ENCODE measurements at places on chromosomes 1 and 21.

DNA sequence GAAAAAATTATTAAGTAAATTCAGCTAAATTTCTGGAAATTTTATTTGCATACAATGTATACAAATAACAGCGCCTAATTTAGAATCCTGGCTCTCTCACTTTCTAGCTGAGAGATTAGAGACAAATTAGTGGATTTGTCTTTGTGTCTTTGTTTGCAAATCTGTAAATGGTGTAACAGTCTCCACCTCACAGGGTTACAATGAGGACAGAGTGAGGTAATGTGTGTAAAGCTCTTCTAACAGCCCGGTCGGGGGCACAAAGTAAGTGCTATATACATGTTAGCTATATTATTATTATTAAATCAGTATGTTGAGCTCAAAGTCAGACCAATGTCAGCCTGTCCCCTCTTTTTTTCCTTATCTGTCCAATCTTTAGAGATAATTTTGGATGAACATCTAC is 5.0 kb upstream of the ADAMTSL4 start:
- no peak for DNase-seq

DNA sequence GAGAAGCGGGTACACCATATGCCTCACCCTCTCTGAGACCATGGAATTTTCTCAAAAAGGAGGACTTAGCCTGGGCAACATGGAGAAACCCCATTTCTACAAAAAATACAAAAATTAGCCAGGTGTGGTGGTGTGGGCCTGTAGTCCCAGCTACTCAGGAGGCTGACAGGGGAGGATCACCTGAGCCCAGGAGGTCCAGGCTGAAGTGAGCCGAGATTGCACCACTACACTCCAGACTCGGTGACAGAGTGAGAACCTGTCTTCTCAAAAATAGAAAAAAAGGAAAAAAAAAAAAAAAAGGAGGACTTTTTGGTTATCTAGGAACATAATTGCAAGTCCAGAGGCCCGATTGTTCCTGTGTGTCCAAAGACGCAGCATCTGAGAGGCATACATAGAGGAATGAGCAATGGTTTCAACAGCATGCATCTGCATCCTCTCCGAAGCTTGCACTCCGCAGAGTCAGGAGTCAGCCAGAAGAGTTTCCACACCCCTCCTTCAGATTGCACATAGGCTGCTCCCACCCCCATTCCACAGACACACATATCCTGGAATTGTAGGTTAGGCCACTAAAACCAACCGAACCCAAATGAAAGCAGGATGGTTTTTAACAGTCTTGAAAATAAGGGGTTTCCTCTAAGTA is 2.5 kb upstream of the TBX15 start:
- no peak for DNase-seq

- DNase-seq: no peak
These were observed 103.2 kb downstream of the DMRTB1 start for GRCh38 chr1:53562291-53562980.

GRCh38 chr1:41620365-41621169 is 136.1 kb upstream of the EDN2 start:
- no peak for DNase-seq

DNA sequence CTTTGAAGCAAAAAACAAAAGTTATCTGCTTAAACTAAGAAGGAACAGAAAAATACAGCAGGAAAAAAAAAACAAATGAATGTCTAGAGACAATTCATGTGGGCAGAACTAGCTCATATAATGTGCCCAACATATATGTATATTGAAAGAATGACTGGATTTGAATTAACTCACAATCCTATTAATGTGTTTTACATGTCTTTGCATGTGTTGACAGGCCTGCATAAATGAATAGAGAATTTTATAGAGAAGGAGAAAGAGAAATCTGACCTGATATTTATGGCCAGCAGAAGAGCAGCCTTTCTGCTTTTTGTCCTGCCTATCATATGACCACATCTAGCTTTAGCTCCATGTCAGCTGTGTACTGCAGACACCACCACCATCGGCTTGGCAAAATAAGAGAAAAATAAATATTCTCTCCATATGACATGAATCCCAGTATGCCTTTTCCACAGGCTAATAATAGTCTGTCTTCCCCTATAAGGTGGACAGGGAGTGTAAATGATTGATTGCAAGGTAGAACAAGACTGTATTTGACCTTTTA is 171.5 kb upstream of the PALMD start:
- no peak for DNase-seq

GRCh38 chr1:82466416-82466815 is 665.7 kb downstream of the ADGRL2 start:
- DNase-seq: no peak

GRCh38 chr1:28592321-28593071 is 431 bp downstream of the RAB42 start:
- DNase-seq: no peak

DNA sequence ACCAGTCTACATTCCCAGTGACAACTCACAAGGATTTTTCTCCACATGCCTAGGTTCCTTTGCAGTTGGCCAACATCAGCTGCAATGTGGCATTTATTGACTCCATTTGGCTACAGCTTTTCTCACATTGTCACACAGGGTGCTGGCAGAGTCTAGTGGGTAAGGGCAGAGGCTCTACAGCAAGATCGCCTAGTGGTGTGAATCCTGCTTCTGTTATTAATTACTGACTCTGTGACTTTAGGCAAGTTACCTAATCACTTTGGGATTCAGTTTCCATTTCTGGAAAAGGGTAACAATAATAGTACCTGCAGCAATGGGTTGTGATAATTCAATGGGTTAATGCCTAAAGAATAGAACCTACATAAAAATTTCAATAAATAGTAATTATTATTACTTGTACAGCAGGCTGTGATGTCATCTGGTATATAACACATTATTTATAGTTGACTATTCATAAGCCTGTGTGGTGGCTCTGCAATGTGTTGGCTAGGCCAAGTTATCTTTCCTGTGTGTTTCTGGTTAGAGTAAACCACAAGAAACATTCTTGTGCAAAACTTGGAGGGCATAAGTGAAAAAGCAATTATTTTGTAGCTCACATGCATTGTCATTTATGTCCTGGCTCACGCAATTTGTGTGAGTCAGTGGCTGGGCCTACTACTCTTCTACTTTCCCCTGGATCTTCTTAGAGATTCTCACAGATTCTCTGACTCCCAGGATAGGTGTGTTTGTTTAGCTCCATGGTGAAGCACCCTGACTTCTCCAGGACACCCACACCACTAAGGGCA is 59.5 kb downstream of the PTGS2 start:
- peak; percentile 72 for DNase-seq

- DNase-seq: no peak
These were observed 1.1 kb upstream of the SETDB1 start for GRCh38 chr1:150925080-150925479.

- DNase-seq: no peak
These were observed 155.3 kb downstream of the MAGI3 start for GRCh38 chr1:113545626-113546025.

- no peak for DNase-seq
These were observed 108.9 kb downstream of the HS2ST1 start for GRCh38 chr1:87023326-87023725.

- no peak for DNase-seq
These were observed 8.7 kb upstream of the CCN1 start for GRCh38 chr1:85571828-85572227.

DNA sequence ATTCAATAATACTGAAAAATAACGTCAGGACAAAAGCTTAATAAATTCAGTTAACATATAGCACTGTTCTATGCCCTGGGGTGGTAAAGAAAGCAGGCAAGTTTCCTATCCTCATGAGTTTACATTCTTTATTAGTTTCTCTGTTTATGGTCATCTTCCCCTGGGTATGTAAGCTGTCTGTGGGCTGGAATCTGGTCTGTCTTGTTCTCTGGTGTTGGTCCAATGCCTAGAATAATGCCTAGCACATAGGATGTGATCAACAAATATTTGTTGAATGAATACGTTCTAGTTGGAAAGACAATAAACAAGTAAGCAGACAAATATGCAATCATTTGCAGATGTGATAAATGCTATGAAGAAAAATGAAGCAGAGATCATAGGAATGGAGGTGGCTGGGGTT is 7.2 kb upstream of the IGSF3 start:
- DNase-seq: no peak

GRCh38 chr1:10621906-10622305 is 147.2 kb downstream of the PEX14 start:
- DNase-seq: no peak

GRCh38 chr21:27061770-27062169 is 94.9 kb upstream of the ADAMTS5 start:
- no peak for DNase-seq

- DNase-seq: no peak
These were observed 21.4 kb upstream of the LRRC38 start for GRCh38 chr1:13535227-13535626.

DNA sequence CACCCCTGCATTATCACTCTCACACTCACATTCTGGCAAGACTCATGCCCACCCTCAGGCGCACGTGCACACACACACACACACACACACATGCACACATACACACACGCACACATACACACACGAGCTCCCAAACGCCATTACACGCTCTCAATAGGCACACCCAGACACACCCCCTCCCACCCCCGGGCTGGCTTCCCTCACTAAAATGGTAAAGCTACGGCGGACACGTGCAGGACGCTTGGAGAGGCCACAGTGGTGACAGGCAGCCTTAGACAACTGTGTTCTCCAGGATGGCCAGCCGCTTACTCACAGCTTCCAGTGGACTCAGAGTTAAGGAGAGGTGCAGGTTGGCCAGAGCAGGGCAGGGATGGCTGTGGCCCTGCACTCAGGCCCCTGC is 10.1 kb downstream of the MATN1 start:
- DNase-seq: no peak

DNA sequence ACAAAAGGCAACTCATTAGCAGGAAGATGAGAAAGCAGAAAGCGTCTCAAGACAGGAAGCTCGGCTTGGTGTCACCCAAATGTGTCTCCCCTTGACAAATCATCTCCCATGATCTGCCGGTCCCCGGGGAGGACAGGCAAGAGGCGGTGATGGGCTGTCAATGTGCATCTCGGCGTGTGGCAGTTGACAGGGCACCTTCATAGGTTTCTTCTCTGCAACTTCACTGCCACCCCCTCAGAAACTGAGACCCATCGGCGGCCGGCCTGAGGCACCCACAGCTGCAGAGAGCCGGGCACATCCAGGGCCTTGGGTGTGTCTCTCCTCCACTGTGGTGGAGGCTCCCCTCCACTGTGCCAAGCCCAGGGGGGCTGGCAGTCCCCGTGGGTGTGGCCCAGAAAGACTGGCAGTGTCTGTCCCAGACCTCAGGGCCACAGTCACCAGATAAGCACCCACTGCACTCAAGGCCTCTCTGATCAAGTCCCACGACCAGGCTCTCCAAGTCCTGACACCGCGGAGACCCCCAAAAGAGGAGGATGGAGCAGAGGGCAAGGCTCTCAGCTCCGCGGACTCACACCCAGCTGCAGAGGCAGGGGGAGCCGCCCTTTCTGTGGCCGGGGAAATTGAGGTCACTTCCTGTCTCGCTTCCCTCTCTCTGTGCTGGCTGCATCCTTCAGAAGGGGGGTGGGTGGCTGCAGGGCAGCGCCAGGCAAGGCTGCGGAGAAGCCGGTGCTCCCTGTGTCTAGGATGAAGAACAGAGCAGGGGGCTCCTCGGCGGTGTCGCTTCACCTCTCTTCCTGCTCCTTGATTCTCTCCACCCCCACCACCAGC is 39.6 kb upstream of the LBR start:
- no peak for DNase-seq

DNA sequence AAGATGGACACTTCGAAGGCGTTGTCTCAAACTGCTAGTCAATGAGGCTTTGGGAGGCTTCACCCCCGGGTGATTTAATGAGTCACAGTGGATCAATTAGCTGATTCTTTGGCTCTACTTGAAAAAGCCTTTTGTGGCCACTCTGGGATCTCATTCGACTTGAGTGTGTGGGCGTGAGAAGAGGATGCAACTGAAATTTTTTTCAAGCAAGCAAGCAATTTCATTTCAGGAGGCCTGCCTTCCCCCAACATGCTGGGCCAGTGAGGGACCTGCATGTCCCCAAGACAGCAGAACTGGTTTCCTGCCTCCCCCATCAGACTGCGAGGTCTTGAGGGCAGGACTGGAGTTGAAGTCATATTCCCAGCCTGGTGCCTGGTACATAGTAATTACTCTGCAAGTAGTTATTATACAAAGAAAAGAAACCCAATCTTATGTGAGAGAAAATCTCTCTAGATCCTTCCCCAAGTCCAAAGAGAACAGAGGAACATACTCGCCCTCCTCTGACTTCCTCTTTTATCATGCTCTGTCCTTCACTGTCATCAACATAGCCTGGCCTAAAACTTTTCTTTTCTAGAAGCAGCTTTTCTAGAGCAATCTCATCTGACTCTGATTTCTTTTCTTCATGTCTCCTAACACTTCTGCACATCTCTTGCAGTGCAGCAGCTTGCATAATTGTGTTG is 22.7 kb downstream of the SYT6 start:
- DNase-seq: no peak

DNA sequence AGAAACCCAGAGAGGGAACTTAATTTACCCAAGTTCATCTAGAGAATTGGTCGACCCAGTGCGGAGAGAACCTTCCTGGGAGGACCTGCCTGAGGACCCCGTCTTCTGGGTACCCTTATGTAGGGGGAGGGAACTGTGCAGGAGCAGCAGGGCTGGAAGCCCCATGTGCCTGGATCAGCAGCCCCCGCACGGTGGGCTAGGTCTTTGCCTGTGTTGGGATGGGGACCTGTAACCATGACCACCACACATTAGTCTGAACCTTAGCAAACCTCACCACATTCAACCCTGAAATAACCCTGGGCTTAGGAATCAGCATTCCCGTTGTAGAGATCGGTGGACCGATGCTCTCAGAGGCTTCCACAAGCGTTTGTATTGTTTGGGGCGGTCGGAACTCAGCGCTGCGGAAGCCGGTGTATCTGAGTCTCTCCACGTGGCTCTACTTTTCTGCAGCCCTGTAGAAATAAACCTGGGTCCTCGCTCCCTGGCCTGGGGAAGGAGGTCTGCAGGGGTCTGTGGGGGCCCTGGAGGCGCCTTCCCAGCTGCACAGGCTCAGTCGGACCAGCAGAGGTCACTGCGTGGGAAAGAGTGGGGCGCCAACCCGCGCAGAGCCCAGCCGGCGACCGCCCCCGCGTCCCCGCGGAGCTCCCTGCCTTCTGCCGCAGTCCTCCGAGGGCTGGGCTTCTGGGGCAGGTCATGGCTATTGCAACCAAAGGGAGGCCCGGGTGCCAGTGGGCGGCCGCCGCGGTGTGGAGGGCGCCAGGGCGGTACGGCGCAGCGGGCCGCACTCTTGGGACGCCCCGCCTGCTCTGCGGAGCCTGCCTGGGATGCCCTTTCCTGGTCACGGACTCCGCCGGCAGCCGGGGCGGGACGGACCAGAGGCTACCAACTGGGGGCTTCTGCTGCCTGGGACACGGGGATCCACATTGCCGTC is 36.2 kb upstream of the KCNA10 start:
- DNase-seq: no peak

DNA sequence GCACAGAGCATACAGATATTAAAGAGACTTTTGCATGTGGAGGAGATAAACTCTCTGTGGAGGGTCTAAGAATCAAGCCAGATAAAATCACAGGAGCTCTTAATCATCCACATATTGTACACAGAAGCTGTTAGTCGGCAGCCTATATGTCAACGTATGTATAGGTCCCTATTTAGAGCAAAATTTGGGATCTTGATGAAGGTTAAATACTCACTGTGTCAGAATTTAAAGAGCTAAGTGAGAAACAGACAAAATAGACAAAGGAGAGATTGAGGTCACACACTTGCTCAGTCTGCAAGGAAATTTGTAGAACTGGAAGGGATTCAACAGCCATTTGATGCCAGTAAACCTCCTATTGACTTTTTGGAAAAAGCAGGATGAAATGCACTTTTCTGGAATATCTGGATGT is 4.1 kb upstream of the IRF2BP2 start:
- no peak for DNase-seq
